ENCODE measurements at places on chromosomes 6 and 20. TPM values are rescaled to one million over a fixed set of nuclear protein-coding genes. Genes with fewer than 3 reads are reported as not detected.

- no peak for DNase-seq
These were observed 19.4 kb downstream of the SAMD3 start for GRCh38 chr6:130203370-130203769.

GRCh38 chr6:73131706-73132105 lies 93.6 kb downstream of the KHDC1L start:
- DNase-seq = no peak

- DNase-seq = no peak
These were observed 627.6 kb downstream of the MMUT start for GRCh38 chr6:48835421-48835958.

Gene PDE10A
- 10.8 TPM for total RNA-seq

DNA sequence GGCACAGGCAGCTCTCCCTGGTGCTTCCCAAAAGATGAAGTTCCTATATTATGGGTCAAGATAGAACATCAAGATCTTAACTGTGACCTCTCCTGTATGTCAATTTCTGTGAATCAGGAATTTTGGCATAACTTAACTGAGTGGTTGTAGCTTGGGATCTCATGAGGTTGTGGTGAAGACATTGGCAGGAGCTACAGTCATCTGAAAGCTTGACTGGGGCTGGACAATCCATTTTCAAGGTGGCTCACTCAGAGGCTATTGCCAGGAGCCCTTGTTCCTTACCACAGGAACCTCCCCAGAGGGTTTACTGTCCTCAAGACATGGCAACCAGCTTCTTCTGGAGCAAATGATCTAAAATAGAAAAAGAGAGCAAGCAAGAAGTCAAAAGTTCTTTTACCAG lies 252.2 kb downstream of the ADGB start:
- no peak for DNase-seq

Gene TXLNB
- total RNA-seq = 0.22 TPM

Gene LIN28B
- 22.3 TPM for total RNA-seq

Gene PLG
- 0.46 TPM for total RNA-seq

GRCh38 chr20:50826121-50826520 lies 31.3 kb downstream of the BCAS4 start:
- DNase-seq = no peak

Gene RIN2
- 44.8 TPM for total RNA-seq

DNA sequence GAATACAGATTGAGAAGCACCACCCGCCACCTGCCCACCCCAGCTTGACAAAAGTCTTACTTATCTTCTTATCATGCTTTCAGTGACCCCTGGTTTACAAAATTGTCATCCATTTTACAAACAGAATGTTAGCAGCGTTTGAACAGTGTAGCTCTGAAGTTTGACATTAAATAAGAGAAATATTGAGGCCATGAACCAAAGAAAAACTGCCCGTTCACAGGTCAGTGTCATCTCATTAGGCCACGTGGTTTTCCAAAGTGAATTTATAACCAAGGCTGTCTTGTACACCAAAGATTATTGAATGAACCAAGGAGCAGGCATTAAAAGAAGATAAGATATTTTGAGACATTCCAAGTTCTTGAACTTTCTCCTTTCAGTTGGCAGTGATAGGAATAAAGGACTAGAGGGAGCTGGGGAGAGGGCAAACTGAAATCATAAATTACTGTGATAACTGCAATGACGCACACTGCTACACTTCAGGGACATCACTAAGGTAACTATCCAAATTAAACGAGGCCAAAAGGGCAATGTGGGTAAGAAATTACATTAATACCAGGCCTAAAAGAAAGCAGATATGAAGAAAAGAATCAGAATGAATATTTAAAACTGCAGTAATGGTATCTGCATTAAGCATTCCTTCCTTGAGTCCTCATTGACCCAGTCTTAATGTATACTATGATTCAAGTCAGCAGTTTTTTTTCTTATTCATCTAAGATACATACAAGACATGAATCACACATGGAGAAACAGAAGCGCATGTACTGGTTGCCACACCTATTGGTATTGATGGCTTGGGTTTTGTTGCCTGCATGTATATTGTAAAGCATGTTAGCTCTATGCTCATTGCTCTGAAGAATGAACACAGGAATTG lies 159.8 kb upstream of the ARG1 start:
- DNase-seq = no peak

Gene C6orf141
- 19.2 TPM for total RNA-seq

Gene EDEM2
- 33.1 TPM for total RNA-seq

DNA sequence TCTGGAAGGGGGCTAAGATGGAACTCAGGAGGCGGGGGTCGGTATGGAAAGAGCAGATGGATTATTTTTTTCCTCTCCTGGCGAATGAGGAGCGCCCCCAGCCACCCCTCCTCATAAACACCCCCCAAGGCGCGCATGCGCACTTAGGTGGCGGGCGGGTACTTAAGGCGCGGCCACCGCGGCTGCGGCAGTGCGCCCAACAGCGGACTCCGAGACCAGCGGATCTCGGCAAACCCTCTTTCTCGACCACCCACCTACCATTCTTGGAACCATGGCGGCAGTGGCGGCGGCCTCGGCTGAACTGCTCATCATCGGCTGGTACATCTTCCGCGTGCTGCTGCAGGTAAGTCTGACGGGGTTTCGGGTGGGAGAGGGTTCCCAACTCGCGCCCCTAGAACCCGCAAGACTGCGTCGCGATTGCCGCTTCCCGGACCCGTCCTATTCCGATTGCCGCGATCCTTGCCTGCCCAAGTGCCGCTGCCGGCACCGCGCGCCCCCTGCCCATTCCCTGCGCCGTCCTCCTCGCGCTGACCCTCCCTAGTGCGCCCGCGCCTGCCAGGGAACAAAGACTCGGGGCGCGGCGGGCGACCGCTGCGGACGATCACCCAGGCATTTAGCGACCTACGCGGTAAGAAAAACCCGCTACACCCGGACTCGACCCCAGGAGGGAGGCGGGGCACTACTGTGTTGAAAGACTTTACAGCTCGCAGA lies at the start of gene NNAT:
Gene NNAT, plus strand, starts transcription at position 190 of the 711 bp plus-strand sequence. Its CDS starts 82 bp downstream, at position 272.
- DNase-seq = no peak

Gene CLDN20
- total RNA-seq = not detected

GRCh38 chr20:3046677-3047462 lies 1.0 kb downstream of the MRPS26 start:
- no peak for DNase-seq

Gene PAX1
- total RNA-seq = 0.43 TPM

Gene KIAA0408
- total RNA-seq = 7.8 TPM

GRCh38 chr6:57069920-57070331 lies 20.1 kb upstream of the ZNF451 start:
- DNase-seq = no peak

All from type B pancreatic cell (in vitro differentiated cells).